ENCODE measurements at places on chromosomes 16 and 17. TPM values are rescaled to one million over a fixed set of nuclear protein-coding genes. Genes with fewer than 3 reads are reported as not detected.

Gene SYNGR3
- 7.3 TPM for total RNA-seq

Gene SYNRG
- total RNA-seq = 76.2 TPM

Gene CCDC40
- total RNA-seq = 4.5 TPM

Gene MYBBP1A
- total RNA-seq = 63.8 TPM

Gene KIF18B
- not detected for total RNA-seq
